Stimulated activated CD8-positive, alpha-beta memory T cell treated with anti-CD3 and anti-CD28 coated beads, Interleukin-12 subunit alpha, Interleukin-12 subunit beta, amount 100 ng/mL, for 4 hours (primary cell): ENCODE measurements at places on chromosomes 2 and 18.

DNA sequence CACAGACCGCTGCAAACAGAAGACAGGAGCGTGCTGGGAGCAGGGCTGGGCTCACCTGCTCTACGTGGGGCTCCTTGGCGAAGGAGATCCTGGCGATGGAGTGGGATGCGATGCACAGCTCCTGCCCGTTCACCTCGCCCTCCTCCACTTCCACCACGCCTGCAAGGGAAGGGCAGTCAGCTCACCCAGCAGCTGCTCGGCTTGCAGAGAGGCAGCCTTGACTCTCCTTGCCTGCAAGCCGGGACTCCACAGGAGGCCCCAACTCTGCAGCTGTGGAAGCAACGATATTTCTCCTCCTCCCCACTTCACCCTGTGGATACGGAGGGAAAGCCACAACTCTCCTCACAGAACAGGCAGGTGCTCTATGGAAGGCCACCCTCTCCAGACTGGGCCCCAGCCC, 35.1 kb downstream of the THAP4 start:
- no peak for DNase-seq

GRCh38 chr18:13145636-13146190, 72.8 kb upstream of the LDLRAD4 start:
- DNase-seq: no peak

DNA sequence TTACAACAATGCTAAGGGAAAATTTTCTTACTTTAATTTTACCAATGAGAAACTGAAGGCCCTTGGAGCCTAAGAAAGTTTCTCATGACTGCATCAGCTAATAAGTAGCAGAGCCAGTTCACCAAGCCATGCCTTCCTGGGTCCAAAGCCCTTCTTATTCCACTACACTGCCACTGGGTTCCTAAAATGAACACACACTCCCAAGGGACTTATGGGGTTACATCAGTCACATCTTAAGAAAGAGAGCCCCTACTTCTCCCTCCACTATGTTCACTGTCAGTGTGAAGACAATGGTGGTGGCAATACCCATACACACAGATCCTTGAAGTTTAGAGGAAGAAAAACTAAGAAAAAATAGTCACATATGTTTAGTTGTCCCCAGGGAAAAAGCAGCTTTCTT, 20.6 kb downstream of the MBD2 start:
- DNase-seq: no peak

DNA sequence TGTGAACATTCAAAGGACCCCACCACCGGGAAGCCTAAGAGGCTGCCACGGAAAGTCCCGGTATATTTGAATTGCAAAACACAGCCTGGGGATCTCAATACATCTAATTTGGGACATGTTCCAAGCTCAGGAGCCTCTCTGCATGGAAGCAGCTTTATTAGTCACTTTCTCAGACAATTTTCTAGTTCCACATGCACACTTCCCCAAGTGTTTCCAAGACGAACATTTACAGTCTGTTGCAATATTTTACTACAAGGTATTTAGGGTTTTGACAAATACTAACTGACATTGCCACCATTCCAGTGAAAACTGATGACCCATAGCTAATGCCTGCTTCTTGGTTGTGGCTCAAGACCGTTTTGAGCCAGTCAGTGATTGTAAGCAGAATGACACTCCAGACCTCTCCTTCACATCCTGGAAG, 145.3 kb downstream of the NCKAP5 start:
- DNase-seq: no peak

DNA sequence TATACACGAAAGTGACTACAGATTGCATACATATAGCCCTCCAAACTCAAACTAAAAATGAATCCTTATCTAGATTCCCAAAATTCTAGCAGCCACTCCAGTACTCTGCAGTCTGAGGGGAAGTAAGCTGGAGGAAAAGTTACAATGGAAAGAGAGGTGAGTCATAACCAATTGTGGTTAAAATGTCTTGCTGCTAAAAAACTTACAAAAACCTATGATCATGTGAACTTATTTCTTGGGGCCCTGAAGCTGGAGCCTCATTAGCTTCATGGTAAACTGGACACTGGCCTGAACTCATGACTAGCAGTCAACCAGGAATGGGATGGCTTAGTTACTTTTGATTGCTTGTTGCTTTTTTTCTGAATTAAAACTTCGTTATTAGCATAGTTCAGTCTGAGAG, 175.9 kb downstream of the SLC4A3 start:
- no peak for DNase-seq

DNA sequence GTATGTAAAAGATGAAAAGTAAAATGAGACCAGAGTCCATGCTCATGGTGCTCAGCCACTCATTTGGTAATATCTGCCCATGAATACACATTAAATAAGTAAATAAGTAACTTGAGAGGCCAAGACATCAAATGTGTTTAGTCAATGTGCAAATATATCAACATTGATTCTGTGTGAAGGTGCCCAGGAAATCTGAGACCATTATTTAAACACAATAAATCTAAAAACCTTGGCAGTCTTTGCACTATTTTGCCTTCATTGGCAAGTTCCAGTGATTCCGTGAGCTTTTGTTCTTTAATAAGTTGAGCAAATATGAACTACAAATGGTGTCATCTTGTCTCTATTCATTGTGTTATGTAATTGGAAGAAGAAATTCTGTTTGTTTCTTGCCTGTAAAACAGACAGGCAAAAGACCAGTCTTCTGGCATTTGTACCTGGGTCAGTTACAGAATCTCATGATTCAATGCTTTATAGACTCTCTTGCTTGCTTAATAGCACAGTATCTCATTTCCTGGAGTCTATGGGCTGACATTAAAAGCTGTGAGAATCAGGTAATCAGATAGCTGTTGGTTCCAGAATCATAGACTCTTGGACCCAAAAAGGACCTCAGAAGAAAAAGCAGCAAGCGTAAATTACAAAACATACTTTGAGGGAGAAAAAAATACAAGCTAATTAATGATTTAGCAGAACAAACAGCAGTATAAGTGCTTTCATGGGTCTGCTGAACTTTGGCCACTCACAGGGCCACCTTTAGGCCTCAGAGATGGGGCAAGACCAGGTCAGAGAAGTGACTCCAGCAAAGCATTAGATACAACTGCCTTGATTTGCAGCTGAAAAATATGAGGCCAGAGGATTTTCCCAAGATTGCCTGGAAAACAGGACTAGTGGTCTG, 20.0 kb upstream of the SERPINB3 start:
- DNase-seq: no peak

DNA sequence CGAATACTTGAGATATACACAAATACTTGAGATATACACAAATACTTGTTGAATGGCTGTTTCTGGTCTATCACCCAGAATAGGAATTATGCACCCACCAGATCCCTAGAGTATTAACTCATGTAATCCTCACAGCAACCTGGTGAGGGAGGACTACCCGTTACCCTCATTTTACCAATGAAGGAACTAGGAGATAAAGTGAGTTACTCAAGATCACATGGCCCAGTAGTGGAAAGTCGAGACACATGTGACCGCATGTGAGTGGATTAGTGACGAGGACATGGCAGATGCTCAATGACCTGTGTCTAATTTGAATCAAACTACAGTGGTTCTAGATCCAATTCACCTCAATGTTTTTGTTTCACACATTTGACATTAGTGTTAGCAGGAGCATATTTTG, 2.4 kb downstream of the MOGAT1 start:
- no peak for DNase-seq

GRCh38 chr2:228329282-228329681, 147.8 kb upstream of the SPHKAP start:
- DNase-seq: no peak

DNA sequence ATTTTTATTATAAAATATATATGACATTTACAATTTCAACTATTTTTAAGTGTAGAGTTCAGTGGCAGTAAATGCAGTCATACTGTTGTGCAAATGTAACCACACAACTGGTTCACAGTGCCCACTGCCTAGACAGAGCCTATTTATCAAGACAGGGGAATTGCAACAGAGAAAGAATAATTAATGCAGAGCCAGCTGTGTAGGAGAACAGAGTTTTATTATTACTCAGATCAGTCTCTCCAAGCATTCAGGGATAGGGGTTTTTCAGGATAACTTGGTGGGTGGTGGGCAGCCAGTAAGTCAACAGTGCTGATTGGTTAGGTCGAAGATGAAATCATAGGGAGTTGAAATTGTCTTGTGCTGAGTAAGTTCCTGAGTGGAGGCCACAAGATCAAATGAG, 200.3 kb downstream of the NYAP2 start:
- DNase-seq: no peak

DNA sequence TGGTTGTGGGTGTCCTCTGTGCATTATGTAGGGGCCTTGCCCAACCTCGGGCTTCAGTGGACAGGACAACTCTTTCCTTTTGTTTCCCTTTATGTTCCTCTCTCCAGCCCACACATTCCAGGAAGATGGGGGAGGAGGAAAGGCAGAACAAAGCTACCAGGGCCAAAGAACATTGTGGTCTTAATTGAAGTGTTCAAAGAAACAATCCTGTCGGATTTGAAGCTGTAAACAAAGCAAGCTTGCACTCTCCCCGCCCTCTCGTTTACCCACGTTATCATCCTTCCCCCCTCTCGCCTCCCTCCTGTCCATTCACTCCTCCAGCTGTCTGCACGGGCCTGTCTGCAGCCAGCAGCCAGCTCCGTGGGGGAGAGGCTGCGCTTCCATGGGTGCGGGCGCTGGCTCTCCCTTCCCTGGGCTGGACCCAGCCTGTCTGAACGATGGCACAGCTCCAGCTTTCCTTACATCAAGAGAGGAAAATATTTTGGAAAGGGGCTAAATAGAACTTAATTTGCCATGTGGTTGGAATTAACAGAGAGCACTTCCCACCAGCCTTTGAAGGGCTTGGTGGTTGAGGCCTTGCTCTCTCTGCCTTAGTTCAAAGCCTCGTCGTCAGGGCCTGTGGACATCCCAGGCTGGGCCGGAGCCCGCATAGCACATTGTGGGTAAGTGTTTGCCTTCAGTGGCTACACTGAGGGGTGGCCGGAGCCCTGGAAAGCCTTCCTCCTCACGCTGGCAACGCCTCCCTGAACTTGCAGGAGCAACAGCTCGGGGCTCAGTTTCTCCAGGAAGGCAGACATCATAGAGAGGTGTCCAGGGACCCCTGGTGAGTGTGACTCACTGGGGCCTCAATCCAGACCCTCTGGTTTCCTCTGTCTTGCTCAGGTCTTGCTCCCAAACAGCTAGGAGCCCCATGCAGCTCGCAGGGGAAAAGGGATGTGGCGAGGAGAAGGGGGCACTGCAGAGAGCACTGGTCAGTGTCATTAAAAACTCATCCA, 60.6 kb upstream of the HS6ST1 start:
- no peak for DNase-seq

DNA sequence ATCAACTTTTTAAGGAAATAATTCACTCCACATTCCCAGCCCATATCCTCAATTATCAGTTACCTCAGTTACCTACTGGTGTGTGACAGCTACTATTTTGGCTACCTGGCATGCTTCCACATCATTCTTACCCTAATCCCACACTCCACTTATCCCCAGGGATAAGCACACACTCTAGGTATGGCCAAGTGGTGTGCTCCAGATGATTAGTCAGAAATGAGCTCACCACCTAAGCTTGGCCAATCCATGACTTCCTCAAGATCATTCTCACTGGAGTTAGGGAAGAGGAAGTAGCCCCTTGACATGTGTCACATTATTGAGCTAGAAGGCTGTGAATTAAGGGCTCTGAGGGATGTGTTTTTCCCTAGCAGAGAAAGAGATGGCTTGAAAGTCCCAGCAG, 20.9 kb upstream of the SMAD4 start:
- no peak for DNase-seq

DNA sequence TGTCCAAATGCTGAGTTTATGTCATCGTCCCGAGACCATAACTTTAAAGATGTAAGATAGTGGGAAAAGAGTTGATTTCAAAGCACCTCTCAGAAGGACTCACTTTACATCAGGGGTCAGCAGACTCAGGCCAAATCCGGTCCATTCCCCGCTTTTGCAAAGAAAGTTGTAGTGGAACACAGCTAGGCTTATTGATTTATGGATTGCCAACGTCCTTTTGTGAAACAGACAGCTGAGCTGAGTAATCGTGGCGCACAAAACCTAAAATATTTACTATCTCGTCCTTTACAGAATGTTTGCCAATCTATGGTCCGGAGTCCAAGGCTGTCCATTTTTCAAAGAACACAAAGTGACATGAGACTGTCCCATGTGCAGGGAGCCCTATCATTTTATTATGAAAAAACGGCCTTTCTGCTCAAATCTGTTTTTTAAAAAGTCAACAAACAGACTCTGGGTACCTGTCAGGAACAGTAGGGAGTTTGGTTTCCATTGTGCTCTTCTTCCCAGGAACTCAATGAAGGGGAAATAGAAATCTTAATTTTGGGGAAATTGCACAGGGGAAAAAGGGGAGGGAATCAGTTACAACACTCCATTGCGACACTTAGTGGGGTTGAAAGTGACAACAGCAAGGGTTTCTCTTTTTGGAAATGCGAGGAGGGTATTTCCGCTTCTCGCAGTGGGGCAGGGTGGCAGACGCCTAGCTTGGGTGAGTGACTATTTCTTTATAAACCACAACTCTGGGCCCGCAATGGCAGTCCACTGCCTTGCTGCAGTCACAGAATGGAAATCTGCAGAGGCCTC, at the start of gene IL1RN:
IL1RN (plus strand) TSS at position 754 of the 801 bp plus-strand sequence; CDS start at position 781, 27 bp downstream.
- DNase-seq: no peak

DNA sequence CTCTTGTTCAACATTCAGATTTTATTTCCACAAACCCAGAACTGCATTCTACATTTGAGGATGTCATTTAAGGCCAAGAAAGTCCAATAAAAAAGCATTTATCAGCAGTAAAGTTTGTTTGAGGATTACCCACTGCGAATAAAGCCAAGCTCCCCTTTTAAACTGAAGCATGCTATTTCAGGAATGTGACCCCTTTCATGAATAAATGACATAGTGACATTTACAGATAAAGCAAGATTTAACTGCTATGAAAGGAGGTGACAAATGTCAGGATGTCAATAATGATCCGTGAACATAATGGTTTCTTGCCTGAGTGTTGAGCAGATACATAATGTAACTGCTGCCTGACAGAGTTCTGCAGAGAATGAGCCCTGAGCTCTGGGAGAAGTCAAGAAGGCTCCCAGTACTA, 146.3 kb downstream of the TDRD15 start:
- no peak for DNase-seq

- no peak for DNase-seq
Measured at GRCh38 chr18:48740851-48741485, 202.1 kb downstream of the CTIF start.

- no peak for DNase-seq
Measured at GRCh38 chr2:164464376-164464775, 156.9 kb downstream of the GRB14 start.

- no peak for DNase-seq
Measured at GRCh38 chr2:174524527-174524926, 37.7 kb upstream of the GPR155 start.

- DNase-seq: peak; percentile 39
Measured at GRCh38 chr18:9771261-9771976, 63.3 kb downstream of the RAB31 start.

- no peak for DNase-seq
Measured at GRCh38 chr2:74883011-74883410, 49.1 kb downstream of the HK2 start.

- no peak for DNase-seq
Measured at GRCh38 chr2:98484652-98485452, 40.2 kb downstream of the INPP4A start.

- DNase-seq: no peak
Measured at GRCh38 chr2:111972955-111973565, 74.7 kb downstream of the MERTK start.
